CD4-positive, CD25-positive, alpha-beta regulatory T cell (primary cell): ENCODE measurements at places on chromosomes 11 and 22. TPM values are rescaled to one million over a fixed set of nuclear protein-coding genes. Genes with fewer than 3 reads are reported as not detected.

Gene OR2AT4
- not detected for polyA plus RNA-seq

Gene SLC17A6
- polyA plus RNA-seq = not detected

- no peak overlapping the region for H3K4me3 ChIP-seq
- no peaks in the 10 kb centered on the region for H3K36me3 ChIP-seq
- H3K27me3 ChIP-seq = no peaks in the 10 kb centered on the region
- no peak overlapping the region for H3K27ac ChIP-seq
Observed at GRCh38 chr22:44335903-44336803, 23.4 kb upstream of the SHISAL1 start.

GRCh38 chr22:17281440-17281841, 62.2 kb upstream of the ADA2 start:
- H3K4me1 ChIP-seq = peaks cover 11% of the 10 kb centered on the region
- no peaks in the 10 kb centered on the region for H3K36me3 ChIP-seq
- H3K4me3 ChIP-seq = peak overlapping the region; percentile 40
- H3K27me3 ChIP-seq = no peaks in the 10 kb centered on the region
- H3K27ac ChIP-seq = no peak overlapping the region
- DNase-seq = peak; percentile 64

- H3K4me1 ChIP-seq = peaks cover 16% of the 10 kb centered on the region
- H3K36me3 ChIP-seq = no peaks in the 10 kb centered on the region
- DNase-seq = no peak
- H3K27me3 ChIP-seq = peaks cover 5% of the 10 kb centered on the region
- no peak overlapping the region for H3K27ac ChIP-seq
Observed at GRCh38 chr22:19723983-19724827, 866 bp downstream of the GP1BB start.
